PC-3 (cell line): ENCODE measurements at places on chromosomes 3 and 15. TPM values are rescaled to one million over a fixed set of nuclear protein-coding genes. Genes with fewer than 3 reads are reported as not detected.

CLDN1 gene
- 6.8 and 9.6 TPM in 2 replicates for total RNA-seq

MYZAP gene
- 3.5 and 6.0 TPM in 2 replicates for total RNA-seq

PLA2G4D gene
- 0.17 and 0.55 TPM in 2 replicates for total RNA-seq

RMDN3 gene
- total RNA-seq, result 21.4 and 34.0 TPM in 2 replicates

SST gene
- not detected in 2 replicates for total RNA-seq

ADAMTS9 gene
- 0.55 TPM in 1 of 2 replicates, not detected in the other for total RNA-seq

SLC9A9 gene
- 0.07 TPM in 1 of 2 replicates, not detected in the other for total RNA-seq
